ENCODE measurements at places on chromosomes 13 and 19. TPM values are rescaled to one million over a fixed set of nuclear protein-coding genes. Genes with fewer than 3 reads are reported as not detected.

Gene WDR88
- total RNA-seq, result not detected

Gene CEACAM7
- not detected for total RNA-seq

Gene ZNF772
- total RNA-seq, result 6.1 TPM

Gene LILRB4
- total RNA-seq, result not detected

Measured in epithelial cell of proximal tubule (primary cell).